ENCODE measurements at places on chromosomes 12 and 14.

- DNase-seq, result no peak
Measured at GRCh38 chr12:43222796-43223195, 329.2 kb downstream of the ADAMTS20 start.

- no peak for DNase-seq
Measured at GRCh38 chr12:41213107-41213506, 25.0 kb downstream of the PDZRN4 start.

DNA sequence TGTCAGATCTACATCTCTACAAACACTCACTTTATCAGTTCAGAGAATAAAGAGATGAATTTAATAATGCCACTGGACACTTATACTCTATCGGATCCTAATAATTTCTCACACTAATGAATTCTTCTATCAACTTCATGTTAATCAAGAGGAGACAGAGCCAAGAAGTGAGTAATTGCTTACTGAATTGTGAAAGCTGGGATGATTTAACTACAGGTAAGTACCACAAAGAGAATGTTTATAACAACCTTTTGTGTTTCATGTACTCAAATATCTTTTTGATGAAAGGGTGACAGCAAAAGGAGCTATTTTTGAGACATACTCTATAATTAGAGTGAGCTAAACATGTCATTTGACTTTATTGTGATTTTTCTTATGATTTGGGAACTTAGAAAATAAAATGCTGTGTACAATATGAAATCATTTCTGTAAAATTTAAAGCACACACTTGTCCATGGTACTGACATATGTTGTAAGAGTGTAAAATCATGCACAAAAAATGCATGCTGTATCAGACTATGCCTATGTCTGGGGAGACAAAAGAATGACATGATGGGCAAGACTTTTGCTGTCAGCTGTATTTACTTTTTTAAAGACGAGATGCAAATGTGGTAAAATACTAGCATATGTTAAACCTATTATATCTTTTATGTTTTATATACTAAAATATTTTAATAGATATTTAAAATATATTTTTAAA is 361.2 kb downstream of the CCER1 start:
- no peak for DNase-seq

GRCh38 chr14:81946375-81946774 is 412.7 kb upstream of the SEL1L start:
- no peak for DNase-seq

DNA sequence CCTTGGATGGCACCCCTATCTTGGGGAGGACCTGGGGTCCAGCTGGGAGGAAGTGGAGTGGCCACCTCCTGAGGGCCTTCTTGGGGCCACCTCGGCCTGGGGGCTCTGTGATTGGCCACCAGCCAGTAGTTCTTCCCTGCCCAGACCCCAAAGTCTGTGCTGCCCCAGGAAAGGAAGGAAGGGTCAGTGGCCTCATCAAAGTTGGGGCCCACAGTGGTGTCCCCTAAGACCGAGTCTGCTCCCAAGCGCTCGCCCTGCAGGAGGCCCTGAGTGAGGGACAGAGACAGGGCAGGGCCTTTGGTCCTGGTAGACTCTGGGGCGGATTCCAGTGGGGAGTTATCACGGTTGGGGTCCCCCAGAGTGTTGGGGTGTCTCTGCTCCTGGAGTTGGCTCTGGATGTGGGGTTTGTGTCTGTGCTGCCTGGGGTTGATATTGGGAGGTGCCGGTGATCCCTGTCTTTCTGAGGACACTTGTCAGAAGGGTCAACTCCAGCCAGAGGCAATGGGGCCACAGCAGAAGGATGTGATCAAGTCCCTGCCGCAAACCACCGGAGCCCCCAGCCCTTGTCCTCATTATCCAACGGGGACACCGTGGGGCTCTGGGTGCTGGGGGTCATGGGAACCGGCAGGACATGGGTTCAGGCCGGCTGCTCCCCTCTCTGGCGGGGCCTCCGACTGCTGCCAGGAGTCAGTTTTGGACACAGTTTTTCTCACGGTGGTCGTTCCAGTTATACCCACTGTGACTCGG is 364.3 kb downstream of the TMEM121 start:
- no peak for DNase-seq

DNA sequence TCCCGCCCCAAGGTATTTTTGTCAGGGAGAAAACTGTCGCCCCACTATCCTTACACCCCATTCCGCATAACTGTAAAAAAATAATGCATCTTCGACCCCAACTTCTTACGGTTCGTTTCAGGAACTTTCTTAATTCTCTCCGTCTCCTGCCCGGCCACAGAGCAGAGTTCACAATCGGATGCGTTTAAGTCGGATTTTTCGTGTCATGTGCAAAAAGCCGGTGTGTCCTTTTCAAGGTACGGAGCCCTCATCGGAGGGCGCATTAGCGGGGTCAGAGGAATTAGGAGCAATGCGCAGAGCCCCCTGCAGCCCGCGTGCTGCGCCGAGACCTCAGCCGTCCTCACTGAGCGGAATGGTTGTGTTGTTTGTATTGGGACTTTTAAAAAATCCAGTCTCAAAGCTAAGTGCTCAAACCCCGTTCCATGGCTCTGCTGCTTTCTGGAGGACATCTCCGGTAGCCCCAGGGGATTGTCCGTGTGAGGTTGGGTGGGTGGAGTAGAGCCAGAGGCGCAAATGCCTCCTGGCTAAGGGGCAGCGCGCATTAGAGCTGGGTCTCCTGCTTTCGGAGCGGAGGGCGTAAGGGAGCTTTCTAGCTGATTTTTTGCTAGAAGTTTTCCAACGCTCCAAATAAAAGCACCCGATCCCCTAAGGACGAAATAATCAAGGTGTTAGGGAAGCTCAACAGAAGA is 3.9 kb upstream of the GSC start:
- DNase-seq, result no peak

GRCh38 chr12:48235796-48236333 is 32.8 kb upstream of the OR10AD1 start:
- no peak for DNase-seq

DNA sequence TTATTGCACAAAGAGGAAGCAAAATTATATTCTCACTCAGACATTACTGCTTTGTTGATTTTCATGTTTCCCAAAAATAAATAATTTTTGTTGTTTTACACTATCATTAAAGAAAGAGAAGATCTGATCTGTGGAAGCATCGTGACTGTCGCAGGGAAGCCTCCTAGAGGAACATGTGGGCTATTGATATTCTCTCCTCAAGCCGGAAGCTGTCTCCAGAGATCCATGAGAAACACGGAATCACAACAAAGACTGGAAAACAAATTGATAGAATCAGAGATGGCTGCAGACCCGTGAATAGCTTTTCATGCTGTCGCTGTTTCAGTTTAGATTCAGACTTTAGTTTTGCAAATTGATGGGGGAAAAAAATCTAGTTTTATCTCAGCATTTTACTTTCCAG is 235.2 kb upstream of the TMPO start:
- DNase-seq, result no peak

DNA sequence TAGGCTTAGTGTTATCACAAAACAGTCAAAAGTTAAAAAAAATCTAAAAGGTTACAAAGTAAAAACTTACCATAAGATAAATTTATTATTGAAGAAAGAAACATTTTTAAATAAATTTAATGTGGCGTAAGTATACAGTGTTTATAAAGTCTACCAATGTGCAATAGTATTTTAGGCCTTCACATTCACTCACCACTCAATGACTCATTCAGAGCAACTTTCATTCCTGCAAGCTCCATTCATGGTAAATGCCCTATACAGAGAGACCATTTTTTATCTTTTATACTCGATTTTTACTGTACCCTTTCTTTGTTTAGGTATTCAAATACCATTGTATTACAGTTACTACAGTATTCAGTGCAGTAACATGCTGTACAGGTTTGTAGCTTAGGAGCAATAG is 124.5 kb downstream of the ANO4 start:
- no peak for DNase-seq

GRCh38 chr12:108116699-108117098 is 12.4 kb upstream of the WSCD2 start:
- DNase-seq, result no peak

DNA sequence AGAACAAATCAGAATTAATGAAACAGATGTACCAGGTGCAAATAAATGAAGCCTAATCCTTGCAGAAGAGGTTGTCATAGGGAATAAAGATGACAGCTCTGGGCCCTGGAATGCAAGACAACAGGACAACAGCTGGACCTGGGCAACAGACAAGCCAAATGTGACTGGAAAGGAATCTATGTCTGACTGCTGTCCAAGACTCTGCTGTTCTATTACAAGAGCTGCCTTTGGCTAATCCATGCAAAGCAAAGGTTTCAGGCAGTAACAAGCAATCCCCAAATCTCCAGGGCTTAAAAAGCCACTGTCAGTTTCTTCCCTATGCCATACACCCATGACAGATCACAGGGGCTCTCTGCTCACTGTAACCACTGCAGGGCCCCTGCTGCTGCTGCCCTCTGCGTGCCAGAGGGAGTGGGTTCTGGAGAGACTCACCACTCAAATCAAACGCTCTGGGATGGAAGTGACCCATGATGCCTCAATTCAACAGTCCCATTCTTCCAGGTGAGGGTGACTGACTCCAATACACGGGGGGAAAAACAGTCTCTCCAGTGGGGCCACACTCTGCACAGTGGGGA is 218.9 kb upstream of the SFSWAP start:
- DNase-seq, result no peak

DNA sequence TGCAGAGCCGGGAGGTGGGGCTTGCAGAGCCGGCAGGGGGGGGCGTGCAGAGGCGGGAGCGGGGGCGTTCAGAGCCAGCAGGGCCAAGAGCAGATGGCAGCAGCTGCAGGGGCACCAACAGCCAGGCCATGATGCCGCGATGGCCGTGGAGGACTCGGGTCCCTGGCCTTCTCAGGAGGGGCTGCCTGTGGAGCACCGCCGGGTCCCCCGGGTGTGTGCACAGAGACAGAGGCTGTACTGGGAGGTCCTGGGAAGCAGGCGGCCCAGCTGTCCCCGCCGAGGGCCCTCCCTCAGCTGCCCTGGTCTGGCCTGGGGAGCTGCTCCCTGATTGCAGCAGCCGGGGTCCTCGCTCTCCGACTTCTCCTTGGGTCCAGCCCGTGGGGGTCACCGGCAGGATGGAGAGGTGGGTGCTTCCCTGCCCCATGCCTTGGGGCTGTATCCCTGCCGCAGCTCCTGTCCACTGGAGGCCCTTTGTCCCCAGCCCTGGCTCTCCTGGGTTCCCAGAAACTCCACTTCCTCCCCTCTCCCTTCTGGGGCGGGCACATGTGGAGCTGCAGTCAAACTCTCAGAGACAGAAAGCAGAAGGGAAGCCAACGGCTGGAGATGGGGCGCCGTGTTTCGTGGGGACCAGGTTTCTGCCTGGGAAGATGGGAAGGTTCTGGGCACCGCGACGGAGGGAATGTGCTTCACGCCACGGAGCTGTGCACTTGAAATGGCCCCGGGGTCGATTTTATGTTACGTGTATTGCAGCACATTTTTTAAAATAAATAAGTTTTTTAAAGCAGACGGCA is 75.8 kb upstream of the GALNT9 start:
- DNase-seq, result no peak

- no peak for DNase-seq
Measured at GRCh38 chr14:68668531-68668930, 124.3 kb downstream of the ZFP36L1 start.

DNA sequence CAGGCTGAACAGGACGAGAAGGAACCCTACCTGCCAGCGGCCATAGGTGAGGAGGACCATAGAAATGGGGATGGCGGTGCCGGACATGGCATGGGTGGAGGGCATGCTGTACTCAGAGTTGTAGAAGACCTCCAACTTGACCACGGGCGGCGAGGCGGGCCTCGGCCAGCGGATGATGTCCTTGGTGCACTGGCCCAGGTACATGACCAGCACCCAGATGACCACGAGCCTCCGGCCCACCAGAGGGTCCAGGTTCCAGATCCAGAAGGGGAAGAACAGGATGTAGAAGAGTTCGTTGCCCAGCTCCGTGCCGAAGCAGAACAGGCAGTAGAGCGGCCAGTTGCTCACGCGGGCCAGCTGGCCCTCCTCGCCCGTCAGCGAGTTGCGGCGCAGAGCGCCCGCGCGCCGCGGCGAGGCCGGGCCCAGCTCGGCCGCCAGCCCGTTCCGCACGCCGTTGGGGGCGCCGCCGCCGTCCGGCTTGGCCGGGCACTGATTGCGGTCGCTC is 582 bp downstream of the SGPP1 start:
- DNase-seq, result no peak

GRCh38 chr12:27822076-27822712 is 42.2 kb upstream of the MANSC4 start:
- DNase-seq, result peak; percentile 15

DNA sequence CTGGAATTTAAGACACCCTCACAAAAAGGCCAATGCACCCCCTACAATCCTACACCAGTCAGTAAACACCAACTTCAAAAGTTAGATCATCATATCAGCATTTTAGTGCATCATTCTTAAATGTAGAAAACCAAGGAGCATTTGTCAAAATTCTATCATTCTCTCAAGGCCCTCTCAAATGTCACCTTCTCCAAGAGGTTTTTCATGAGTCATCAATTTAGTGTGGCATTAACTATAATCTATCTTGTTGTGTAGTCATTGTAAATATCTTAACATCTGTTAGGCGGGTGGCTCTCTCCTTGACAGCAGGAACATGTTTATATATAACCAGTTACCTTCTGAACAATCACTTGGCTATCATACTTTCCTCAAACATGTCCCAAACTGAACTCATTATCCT is 62.1 kb upstream of the G2E3 start:
- no peak for DNase-seq

GRCh38 chr14:104973135-104973384 is 5.1 kb downstream of the AHNAK2 start:
- DNase-seq, result no peak

DNA sequence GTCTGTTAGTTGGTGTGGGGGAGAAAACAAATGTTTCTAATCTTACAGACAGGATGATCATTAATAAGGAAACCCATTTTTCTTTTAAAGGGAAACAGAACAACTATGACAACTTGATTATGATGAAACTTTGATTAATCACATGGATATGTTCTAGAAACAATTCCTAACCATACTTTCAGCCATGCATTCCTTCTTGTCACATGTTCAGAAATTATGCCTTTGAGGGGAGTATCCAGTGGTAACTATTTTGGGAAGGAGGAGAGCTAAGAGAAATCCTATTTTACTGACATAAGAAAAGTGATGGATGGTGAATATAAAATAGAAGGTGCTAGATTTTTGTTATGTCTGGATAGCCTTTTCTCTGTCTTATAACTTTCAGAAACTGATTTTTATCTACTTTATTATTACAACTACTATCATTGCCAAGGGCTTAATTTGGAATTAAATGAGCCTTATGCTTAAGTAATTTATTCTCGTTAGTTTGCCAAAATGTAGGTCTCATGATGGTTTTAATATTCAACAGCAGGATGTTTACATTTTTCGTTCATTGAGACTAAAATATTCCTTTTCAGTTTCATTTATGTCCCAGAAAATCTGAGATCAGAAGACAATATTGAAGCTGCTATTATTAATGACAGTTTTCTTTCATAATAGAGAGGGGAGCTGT is 200.1 kb downstream of the TMTC2 start:
- DNase-seq, result no peak

- no peak for DNase-seq
Measured at GRCh38 chr12:107026806-107027635, 40.1 kb upstream of the MTERF2 start.

GRCh38 chr12:54135621-54136350 is 53.0 kb downstream of the SMUG1 start:
- DNase-seq, result no peak
